ENCODE measurements at places on chromosomes 6 and 20. TPM values are rescaled to one million over a fixed set of nuclear protein-coding genes. Genes with fewer than 3 reads are reported as not detected.

Gene TRAPPC3L
- not detected for total RNA-seq

Gene IMPG1
- total RNA-seq = not detected

Gene NR2E1
- total RNA-seq = not detected

Gene MUC21
- total RNA-seq = not detected

All from A549 treated with Mapracorat at 1 μM for 4 hours (cell line).